ENCODE measurements at places on chromosomes 11 and 22.
A peak's percentile ranks its signal among the peaks of the same experiment; 100 is the strongest.

DNA sequence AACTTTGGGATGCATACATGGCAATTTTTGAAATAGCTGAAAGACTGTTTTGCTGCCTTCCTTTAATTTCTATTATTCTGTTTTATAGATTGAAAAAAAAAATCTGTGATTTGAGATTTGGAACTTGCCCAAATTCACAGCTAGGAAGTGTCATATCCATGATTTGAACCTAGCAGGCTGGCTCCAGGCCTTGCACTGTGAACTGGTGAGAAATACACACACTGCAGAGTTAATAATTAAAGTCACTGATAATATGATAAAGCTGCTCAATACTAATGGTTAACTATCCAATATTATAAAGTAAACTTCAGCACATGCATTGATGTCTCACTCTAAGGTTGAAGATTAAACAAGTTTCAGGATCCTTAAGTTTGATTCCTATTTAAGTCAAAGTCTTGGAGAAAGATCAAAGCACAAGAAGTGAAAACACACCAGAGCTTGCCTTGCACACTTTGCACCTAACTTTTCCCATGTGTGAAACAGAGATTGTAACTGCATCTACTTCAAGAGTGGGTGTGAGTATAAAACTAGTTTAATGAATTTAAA is 150.6 kb upstream of the CCDC179 start:
- no peak for DNase-seq

DNA sequence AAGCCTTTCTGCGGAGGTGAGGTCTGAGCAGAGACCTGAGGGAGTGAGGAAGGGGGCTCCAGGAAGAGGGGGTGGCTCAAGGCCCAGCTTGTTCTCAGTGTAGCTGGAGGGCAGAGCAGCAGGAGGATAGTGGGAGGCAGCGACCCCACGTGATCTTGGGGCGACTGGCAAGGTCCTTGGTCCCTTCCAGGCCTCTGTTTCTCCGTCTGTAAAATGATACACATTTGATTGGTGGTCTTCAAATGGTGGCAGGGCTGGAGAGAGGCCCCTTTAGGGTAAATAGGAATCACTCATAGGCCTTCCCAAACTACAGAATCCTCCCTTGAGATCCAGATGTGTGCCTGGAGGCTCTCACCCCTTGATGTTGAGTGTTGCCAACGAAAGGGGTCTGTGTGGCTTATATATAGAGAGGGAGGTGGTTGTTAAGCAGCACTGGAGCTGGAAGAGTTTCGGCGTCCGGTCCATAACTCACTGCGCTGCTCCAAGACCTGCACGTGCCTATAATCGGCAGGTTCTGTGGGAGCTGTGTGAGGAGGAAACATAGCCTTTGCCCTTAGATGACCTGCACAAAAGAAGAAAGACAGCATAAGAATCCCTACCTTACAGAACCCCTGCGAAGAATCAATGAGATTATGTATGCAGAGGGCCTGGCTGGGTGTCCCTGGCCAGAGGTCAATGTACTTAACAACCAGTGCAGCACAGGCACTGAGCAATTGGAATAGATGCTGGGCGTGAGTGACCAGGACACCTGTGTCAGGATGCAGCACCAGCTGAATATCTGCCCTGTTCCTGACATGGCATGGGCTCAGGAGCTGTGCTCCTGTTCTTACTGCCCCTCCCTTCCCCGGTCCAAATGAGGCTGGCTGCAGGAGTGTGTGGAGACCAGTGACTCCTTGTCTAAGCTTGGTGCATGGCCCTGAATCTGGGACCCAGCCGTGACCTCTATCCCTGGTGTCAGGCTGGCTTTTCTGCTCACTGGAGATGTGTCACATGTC is 28.7 kb downstream of the OTOG start:
- no peak for DNase-seq

GRCh38 chr22:42905702-42906183 is 48.7 kb upstream of the ARFGAP3 start:
- no peak for DNase-seq

DNA sequence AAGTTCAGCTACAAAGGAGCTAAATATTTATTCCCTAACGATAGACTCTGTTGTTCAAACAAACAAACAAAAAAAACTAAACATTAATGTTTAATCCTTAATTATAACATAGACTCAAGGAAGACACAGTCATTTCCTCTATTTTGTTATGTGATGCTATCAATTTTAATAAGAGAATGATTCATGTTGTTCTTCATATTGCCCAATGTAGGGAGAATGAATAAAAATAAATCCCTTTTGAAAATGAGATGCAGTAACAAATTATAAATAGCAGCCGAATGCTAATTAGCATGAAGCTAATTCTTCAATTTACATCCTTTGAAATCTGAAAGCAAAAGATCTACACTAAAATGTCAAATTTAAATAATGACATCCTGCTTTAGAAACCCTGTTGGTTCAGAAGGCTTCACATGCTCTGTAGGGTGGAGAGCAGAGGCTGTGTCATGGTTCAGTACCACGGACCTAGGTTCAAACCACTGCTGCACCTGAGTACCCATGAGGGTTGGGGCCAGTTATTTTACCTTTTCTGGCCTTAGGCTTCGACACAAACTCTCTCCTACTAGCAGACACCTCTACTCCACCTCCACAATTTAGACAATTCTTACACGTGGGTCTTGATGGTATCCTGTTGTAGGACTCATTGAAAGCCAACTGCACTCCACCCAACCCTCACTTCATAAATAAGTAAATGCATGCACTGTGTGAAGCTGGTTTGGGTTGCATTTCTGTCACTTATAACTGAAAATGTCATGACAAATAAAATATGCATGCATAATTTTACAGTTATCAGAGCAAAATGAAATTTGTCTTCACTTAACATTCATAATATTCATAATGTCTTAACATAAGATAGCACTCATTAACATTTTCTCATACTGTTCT is 89.0 kb downstream of the RRAS2 start:
- DNase-seq: peak; percentile 16

DNA sequence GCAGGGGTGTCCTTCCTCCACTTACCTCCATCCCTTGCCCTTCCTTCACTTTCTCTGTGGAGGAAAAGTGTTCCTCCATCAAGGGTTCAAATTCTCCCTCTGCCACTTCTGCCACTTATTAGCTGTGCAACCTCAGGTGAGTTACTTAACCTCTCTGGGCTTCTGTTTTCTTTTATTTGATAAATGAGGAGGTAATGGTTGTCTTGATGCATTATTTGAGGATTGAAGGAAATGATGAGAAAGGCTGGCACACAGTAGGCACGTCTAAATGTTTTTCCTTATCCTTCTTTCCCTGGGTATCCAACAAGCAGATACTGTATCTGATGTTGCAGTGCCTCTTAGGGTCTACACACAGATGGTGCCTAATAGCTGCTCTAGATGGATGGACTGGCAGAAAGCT is 14.3 kb upstream of the ALX4 start:
- no peak for DNase-seq

DNA sequence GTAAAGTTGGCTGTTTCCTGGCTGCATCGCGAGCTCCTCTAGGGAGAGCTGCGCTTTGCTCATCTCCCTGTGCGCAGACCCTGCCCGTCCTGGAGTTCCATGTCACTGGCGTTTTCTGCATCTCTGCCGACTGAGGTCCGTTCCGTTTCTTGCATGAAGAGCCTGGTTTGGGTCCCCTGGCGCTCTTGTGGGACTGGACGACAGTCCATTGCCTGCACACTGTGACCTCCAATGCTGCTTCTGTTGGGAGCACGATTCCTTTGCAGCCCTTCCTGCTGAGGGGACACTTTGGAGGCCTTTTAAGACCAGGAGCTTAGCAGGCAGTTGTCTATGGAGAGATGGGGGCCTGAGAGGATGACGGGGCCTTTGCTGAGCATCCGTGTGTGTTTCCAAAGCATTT is 90.3 kb downstream of the TBC1D22A start:
- no peak for DNase-seq

- DNase-seq: no peak
Measured at GRCh38 chr22:23205339-23206049, 25.2 kb downstream of the BCR start.

- peak; percentile 38 for DNase-seq
Measured at GRCh38 chr11:134592391-134592990, 180.4 kb upstream of the B3GAT1 start.

- DNase-seq: no peak
Measured at GRCh38 chr11:58927393-58928106, 11.7 kb upstream of the GLYATL1 start.

GRCh38 chr22:38927033-38927781 is 30.2 kb upstream of the APOBEC3A start:
- peak; percentile 86 for DNase-seq

DNA sequence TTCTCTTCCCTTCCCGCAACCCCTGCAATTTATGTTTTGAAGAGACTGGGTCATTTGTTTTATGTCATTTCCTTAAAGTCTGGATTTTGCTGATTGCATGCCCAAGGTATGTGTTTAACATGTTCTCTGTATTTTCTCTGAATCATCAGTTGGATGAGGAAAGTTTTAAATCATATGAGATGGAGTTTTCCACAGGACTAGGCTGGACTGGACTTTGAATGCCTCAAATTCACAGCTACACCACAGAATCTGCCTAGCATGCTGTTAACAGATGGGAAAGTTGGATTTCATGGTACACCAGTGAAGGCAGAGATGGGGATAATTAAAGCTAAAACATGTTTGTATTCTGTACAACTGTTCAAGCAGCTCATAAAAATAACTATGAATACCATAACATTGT is 62.6 kb downstream of the CWC15 start:
- DNase-seq: no peak

GRCh38 chr11:1295086-1295485 is 14.3 kb downstream of the TOLLIP start:
- DNase-seq: no peak

DNA sequence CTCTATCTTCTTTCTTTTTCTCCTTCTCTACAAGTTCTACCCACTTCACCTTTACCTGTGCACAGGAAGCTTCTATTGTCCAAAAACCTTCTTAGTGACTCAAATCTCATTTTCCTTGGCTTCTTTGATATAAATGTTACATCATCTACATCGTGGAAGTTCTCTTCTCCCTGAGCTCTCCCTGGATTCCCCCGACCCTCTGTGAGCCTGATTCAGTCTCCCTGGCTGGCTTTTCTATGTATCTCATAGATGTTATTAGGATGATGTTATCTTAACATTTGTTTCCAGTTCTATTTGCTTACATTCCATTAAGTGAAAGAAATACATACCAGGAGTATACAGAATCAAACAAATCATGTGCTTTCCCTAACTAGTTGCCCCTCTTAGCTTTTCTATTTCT is 235.8 kb upstream of the PITPNB start:
- DNase-seq: no peak

GRCh38 chr11:7599209-7599608 is 74.1 kb downstream of the CYB5R2 start:
- no peak for DNase-seq

GRCh38 chr11:94581926-94582325 is 14.8 kb downstream of the PIWIL4 start:
- peak; percentile 45 for DNase-seq

GRCh38 chr22:38073150-38074130 is 10.5 kb downstream of the SLC16A8 start:
- no peak for DNase-seq

GRCh38 chr11:61171907-61172306 is 10.7 kb upstream of the VPS37C start:
- DNase-seq: no peak

All from inflammatory macrophage treated with lipopolysaccharide for 4 hours (primary cell).